ENCODE measurements at places on chromosomes 7 and 10.

GRCh38 chr10:100033766-100034418, 24.1 kb upstream of the DNMBP start:
- DNase-seq: no peak

DNA sequence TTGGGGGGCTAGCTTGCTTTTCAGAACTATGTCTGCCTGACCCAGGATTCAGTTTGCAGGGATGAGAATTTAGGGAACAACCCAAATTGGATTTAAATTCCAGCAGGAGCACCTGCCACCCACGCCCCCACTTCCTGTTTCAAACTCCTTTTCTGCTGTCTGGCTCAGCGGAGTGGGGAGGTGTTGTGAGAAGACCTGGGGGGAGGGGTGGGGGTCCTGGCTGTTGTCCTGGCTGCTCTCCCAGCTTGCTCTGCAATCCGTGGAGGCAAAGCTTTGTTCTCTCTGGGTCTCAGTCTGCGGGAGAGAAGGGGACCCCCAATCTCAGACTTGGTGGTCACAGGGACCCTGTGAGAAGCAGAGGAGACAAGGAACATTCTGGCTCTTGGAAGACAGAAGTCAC, 799 bp downstream of the KCNK18 start:
- DNase-seq: no peak

DNA sequence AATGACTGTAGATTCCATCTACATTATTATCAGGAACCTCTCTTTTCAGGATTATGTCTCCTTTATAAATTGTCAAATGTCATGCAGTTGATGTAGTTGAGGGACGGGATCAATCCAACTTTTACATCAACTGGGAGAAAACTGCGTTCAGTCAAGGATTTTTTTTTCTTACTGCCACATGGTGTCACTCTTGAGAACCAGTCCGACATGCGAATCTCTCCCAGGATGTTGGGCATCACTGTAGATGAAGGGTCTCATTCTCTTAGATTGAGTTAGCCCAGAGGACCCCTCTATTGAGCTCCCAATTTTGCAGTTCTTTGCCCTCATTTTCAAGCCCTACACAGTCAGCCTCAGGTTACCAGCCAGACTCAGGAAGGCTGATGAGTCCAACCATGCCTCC, 120.3 kb upstream of the PTPRZ1 start:
- peak; percentile 17 for DNase-seq

DNA sequence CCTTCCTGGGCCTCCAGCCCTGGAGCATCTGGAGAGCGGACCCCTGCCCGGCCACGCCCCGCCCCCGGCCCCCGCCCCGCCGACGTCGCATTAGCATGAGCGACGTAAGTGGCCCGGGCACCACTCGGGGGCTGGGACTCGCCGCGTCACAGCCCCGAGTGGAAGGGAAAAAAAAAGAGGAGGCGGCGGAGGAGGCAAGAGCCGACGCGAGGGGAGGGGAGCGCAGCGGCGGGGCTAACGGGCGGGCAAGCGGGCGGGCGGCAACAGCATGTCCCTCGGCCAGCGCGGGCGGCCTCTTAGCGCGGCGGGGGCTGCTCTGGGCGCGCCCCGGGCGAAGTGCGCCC, at the start of gene SLC18A3:
Gene SLC18A3 (plus strand): TSS at position 197 of the 344 bp plus-strand sequence. CDS start 431 bp downstream, outside the sequence.
- no peak for DNase-seq

DNA sequence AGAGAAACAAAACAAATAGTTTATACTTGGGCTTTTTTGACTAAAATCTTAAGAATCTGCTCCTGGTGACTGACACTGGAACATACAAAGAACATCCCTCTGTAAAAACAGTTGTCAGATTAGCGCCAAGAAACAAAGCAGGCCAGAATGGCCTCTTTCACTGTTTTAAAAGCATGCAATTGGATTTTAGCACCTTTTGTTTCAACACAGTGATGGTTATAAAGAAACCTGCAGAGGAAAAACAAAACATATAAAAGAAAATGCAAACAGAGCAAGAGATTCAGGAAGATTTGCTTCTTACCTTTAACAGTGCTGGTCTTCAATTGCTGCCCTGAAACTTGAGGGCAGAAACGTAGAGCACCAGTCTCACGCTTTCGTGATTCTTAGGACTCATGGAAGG, 652.2 kb upstream of the KCND2 start:
- no peak for DNase-seq

GRCh38 chr10:127234306-127234800, 38.0 kb upstream of the INSYN2A start:
- peak; percentile 6 for DNase-seq

DNA sequence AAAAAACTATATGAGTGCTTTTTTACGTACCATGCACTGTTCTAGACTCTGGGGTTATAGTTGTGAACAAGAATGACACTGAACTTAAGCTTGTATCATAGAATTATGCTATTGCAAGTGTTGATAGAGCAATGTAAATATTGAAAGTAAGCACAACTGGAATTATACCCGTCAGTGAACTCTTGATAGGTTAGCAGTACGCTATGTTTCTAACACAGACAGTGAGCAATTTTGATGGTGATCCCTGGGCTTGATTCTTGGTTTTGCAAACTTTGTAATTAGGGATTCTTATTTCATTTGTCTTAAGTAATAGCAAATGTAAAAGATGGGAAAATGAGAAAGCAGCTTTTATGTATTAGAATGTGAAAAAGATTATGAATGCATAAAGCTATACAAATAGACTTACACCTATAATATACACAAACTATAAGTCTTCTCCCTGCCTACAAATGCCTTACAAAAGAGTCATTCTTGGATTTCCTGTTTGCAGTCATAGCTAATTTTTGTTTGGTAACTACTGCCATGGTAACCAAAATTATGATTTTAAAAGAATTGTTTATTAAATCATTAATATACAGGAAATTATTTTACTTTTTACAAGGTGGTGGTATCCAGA, 6.7 kb downstream of the TES start:
- DNase-seq: peak; percentile 44

DNA sequence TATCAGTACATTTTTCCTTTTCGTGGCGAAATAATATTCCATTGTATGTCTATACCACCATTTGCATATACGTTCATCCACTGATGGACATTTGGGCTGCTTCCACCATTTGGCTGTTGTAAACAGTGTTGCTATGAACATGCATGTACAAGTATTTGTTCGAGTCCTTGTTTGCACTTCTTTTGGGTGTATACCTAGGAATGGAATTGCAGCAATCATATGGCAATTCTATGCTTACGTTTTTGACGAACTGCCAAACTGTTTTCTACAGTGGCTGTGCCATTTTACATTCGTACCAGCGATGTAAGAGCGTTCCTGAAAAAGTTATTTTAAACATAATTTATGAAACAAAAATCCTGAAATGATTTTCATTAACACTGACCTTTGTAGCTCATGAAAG, 79.5 kb downstream of the HIPK2 start:
- DNase-seq: no peak

GRCh38 chr10:9010093-9010492, 955.6 kb downstream of the GATA3 start:
- no peak for DNase-seq

GRCh38 chr10:128629111-128630096, 503.2 kb upstream of the MKI67 start:
- peak; percentile 47 for DNase-seq

DNA sequence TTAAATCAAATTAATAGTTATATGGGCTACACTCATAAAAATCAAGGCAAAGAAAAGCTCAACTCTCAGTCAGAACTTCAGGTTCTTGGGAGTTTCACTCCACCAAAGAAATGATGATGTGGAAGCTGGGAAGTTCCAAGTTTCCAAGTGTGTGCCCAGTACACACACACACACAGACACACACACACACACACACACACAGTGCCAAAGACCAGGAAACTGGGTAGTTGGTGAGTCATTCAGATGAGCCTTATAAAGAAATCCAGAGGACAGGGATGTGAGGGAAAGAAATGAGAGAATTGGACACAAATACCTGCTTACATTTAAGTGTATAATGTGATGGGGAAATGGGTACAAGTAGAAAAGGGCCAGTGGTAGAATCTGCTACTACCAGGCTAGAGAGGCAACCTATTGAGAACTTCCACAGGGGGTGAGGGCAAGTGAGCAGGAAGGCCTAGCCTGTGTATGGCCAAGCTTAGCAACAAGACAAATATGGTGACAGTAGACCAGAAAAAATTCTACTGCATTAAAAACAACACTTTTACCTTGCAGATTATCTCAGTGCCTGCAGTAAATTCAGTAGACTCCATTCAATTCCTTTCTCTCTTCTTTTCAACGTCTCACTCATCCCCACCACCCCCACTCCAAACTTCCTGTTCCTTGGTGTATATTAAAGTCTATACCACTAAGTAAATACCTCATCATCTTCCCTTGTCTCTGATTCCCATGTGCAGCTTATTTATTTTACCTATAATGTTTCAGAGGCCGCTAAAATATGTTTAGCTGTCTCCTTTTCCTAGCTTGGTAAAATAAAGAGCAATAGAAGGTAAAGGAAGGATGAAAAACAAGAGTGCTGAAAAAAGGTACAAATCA, 95.0 kb downstream of the CABCOCO1 start:
- DNase-seq: peak; percentile 63

DNA sequence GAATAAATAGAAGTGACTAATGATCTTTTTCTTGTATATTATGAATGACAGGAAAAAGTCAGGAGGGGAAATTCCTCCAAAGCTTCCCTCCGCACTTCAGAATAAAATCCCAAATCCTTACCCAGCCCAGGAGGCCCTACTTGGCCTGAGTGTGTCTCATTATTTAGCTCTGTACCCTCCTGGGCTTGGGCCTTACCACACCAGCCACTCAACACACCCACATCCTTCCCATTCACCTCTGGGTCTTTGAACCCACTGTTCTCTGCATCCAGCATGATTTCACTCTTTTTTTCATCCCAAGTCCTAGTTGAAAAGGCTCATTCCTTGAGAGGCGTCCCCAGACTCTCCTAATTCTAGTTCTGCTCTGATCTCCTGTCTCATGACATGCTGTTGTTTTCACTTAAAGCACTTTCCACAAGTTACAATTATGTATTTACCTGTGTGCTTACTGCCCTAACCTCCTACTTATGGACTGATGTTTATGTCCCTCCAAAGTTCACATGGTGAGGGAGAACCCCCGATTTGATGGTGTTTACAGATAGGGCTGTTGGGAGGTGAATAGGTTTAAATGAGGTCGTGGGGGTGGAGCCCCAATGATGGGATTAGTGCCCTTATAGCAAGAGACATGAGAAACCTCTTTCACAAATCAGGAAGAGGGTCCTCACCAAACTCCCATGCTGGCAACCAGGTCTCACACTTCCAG, 6.4 kb downstream of the NOD1 start:
- no peak for DNase-seq

DNA sequence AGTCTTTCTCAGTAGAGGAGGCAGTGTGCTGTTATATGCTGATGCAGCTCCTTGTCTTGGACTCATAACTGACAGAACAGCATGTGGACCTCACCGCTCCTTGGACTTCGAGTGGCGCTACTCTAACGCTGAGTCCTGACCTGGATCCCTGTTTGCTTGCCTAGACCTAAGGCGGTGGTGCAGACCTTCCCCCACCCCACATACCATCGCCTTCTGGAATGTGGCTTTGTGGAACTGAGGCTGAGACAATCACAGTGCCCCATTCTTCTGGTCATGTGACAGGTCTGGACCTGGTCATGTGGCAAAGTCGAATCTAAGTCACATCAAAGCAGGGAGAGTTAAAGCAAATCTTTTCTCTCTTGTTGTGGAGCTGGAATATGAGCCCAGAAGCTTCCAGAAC, 190.7 kb upstream of the MKI67 start:
- DNase-seq: no peak

- DNase-seq: no peak
Observed at GRCh38 chr10:35644050-35644950, 2.2 kb upstream of the FZD8 start.

DNA sequence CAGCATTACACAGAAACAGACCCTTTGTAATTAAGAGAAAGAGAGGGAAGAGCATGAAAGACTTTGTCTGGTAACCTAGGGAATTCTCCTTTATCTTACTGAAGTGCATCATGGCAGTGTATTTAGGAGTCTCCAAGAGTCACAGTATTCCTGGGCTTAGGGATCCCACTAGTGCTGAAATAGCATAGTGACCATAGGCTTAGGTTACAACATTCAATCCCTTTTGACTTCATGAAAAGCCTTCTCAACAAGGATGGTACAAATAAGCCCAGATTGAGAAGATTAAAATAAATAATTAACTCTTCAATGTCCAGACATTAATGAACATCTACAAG, 76.5 kb downstream of the SNX13 start:
- no peak for DNase-seq

- no peak for DNase-seq
Observed at GRCh38 chr7:111308691-111309090, 217.8 kb downstream of the LRRN3 start.

DNA sequence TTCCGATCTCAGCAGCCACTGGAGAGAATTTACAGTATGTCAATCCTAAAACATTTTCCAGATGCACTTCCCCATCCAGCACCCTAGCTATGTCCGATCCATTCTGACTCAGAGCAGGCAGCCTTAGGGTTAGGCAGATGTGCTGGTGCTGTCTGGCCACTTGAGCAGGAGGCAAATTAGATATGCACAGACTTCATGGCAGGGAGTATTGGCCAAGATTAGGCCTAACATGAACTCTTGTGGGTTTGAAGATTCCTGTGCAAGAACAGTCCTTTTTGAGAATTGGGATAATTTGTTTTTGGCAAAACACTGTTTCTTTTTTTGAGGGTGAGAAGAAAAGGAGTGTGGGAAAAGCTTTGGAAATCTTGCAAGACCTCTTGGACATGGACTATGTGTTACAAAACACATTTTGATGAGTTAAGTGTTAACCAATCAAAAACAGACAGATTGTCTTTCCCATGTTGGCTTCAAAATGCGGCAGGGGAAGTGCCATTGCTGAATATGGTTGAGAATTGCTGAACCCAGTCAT, 218.6 kb upstream of the INHBA start:
- DNase-seq: peak; percentile 75

DNA sequence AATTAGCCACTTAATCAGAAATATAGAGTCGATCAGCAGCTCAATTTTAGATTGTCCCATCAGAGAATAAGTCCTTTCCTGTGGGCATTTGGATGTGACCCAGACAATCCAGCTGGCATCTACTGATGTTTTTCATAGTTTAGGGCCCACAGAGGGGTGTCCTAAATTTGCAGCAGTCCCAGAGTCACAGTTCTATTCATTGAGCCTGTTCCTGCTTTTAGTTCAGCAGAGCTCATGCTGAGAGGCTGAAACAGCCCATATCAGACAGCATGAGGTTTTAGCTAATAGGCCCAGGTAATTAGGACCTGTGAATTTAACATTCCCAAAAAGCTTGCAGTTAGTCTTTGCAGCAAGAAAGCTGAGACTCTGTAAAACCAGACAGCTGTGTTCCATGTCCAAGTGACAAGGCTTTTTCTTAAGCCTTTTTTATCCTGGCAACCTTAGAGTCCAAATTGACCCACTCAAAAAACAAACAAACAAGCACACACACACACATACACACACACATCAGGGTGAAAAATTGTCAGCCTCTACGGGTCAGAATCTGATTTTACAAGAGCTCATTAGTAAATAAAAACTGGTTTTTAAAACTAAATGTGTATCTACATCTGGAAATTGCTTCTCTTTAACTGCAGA, 33.7 kb downstream of the ANKIB1 start:
- no peak for DNase-seq

- no peak for DNase-seq
Observed at GRCh38 chr10:30962522-30962921, 69.1 kb downstream of the ZNF438 start.
